ENCODE measurements at places on chromosomes 1 and 21. TPM values are rescaled to one million over a fixed set of nuclear protein-coding genes. Genes with fewer than 3 reads are reported as not detected.

GRCh38 chr1:1628754-1629429 lies 3.1 kb upstream of the MMP23B start:
- DNase-seq: peak; percentile 92

DNA sequence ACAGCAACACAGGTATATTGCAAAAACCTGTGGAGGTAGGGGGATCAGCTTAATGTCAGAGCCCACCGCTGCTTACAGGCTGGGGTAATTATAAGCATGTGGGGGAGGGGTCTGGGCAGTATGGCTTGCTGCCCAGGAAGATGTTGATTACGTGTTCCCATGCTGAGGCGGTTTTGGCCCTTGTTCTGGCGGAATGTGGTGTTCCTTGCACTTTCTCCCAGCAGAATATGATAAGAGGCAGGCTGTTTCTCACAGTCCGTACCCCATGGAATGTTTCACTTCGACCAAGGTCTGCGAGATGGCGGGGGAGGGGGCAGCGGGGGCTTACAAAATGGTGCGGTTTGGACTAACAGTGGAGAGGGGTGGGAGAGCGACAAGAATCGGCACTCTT lies 9.8 kb upstream of the HPCAL4 start:
- DNase-seq: no peak

GRCh38 chr1:189513091-189513490 lies 964.6 kb downstream of the BRINP3 start:
- DNase-seq: no peak

GRCh38 chr1:16092097-16092922 lies 18.9 kb upstream of the FAM131C start:
- peak; percentile 70 for DNase-seq

DNA sequence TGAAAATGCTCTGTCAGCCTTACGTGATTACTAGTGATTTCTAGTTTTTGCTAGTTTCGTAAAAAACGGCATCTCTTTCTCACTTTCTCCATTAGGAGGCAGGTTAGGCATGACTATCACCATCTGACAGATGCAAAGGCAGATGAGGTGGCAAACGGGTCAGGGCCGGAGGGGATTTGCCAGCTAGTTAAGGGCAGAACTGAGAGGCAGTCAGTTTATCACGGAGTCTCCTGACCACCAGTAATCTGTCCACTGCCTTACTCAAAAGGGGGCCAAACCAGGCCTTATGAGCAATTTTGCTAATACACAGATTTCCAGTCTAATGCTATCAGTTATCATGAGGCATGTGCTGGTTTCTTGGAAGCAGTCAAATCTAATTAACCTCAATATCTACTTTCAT lies 159.3 kb downstream of the TSEN15 start:
- DNase-seq: no peak

GRCh38 chr1:67158401-67158800 lies 7.9 kb upstream of the IL23R start:
- no peak for DNase-seq

DNA sequence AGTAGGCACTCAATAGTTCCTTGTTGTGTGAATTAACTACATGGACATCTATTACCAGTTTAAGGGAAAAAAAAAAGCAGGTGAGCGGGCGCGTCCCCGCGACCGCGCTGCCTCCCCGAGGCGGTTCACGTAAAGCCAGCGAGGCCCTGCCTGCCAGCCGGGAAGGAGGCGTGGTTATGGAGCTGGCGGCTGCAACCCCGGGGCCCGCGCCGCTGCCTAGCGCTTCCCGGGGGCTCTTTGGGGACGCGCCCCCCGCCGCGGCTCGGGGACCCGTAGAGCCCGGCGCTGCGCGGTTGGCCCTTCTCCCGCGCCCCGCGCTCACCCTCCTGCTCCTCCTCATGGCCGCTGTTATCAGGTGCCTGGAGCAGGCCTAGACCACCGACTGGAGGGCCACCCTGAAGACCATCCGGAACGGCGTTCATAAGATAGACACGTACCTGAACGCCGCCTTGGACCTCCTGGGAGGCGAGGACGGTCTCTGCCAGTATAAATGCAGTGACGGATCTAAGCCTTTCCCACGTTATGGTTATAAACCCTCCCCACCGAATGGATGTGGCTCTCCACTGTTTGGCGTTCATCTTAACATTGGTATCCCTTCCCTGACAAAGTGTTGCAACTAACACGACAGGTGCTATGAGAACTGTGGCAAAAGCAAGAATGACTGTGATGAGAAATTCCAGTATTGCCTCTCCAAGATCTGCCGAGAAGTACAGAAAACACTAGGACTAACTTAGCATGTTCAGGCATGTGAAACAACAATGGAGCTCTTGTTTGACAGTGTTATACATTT lies 2.6 kb upstream of the CC2D1B start:
- DNase-seq: peak; percentile 93

DNA sequence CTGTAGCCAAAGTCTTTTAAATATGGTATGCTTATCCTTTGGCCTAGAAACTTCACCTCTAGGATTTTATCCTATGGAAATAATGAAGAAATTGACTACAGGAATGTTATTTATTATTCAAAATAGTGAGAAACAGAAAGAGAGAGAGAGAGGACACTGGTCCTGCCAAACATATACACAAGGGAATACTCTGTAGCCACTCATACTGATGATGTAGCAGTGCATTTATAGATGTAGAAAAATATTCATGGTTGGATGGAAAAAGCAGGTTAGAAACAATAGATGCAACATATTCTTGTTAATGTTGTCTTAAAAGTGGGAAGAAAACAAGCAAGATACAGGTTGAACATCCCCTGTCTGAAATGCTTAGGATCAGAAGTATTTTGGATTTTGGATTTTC lies 22.2 kb upstream of the EPHB2 start:
- peak; percentile 80 for DNase-seq

DNA sequence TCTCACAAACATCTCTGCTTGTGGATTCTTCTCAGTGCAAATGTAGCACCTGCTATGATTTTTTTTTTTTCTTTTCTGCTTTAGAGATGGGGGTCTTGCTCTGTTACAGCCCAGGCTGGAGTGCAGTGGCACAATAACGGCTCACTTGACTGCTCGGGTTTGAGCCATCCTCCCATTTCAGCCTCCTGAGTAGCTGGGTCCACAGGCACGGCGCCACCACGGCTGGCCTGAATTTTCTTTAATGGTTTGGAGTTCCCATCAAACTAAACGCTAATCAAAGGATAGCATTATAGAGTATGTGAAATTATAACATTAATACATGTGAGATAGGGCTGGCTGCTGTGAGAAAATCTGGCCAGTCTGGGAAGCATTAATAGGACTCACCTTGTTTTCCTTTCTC lies 7.2 kb upstream of the PTGER3 start:
- DNase-seq: no peak

DNA sequence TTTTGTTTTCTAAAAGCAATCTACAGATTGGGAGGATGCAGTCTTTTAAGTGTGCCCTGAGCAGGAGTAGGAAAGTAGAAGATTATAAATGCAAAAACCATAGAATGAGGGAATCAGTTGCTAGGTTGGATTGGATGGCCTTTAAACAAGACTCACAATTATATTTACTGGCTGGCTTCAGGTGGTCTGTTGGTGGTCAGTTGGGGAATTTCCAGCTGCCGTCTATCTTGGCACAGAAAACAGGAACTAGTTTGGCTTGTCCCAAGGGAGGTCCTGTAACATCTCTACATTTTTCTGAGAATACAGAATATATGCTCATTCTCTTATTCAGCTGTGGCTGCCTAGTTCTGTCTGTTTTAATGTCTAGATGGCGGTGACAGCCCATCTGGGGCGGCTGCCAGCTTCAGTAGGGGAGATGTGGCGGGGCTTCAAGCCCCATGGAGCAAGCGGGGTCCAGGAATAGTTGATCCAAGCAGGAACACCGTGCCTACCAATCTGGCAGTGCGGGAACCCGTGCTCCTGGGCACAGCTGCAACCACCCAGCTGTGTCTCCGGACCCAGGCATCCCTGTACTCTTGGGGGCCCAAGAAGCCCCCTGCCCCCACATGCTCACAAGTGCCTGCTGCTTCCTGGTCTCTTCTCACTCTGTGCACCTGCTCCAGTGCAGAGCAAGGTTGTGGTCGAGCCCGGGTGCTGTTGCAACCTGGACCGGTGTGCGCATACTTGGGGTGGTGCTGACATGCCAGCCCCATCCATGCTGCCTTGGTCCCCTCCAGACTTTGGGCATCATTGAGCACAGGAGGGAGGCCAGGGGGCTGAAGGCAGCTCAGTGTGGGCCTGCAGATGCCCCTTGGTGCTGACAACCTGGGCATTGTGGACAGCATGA lies 1182.6 kb downstream of the AMY1C start:
- no peak for DNase-seq

GRCh38 chr1:5882367-5883128 lies 109.7 kb downstream of the NPHP4 start:
- peak; percentile 79 for DNase-seq

- no peak for DNase-seq
Observed at GRCh38 chr1:116321766-116322175, 51.3 kb upstream of the ATP1A1 start.

Gene GJC2
- total RNA-seq: 0.88 TPM

Gene ANKRD45
- not detected for total RNA-seq

Gene LIN28A
- not detected for total RNA-seq

Gene NUAK2
- 3.6 TPM for total RNA-seq

Gene CYYR1
- total RNA-seq: under 0.01 TPM

Gene DENND2C
- total RNA-seq: 8.8 TPM

Gene LINGO4
- total RNA-seq: not detected

Gene KLF17
- total RNA-seq: 0.36 TPM

Gene C1orf56
- 4.4 TPM for total RNA-seq

Gene STMN1
- 35.1 TPM for total RNA-seq

Gene AMPD1
- not detected for total RNA-seq

Gene MTF1
- 4.1 TPM for total RNA-seq

Gene DPYD
- 90.2 TPM for total RNA-seq

Gene DIO1
- total RNA-seq: not detected

All from osteoblast (primary cell).